ENCODE measurements at places on chromosomes 6 and 20.
A peak's percentile ranks its signal among the peaks of the same experiment; 100 is the strongest.

DNA sequence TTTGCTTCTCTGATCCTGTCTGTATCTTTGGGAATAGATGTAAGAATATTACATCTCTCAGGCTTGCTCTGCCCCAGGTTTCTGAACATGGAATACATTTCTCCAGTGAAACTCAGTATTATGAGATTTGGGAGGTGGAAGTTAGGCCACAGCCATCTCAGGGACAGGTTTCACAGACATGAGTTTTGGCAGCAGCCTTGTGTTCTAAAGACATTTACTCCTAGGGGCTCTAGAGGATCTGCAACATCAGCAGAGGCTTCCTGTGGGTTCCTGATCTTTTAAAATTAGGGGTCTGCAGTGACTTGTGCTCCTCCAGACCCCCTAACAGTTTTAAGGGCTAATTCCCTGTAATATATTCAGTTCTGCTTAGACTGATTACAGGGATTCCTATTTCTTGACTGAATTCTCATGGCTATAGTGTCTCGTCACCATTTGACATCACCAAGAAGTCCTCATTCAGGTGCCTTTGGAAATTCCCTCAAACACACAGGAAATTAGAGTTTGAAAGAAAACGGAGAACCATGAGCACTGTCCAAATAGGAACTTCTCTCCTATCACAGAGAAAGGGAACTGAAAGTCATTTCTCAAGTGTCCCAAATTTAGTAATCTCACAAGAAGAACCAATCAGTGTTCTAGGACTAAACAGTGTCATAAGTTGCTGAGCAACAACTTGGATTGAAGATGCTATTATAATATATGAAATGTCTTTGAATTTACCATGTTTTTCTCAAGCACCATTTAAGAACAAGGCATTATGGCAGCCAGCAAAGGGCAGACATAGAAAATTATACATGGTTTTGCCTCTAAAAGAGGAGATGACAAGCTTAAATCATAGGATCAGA lies 2.5 kb upstream of the HLA-DRA start:
- DNase-seq: peak; percentile 17

GRCh38 chr20:11682285-11682684 lies 235.4 kb upstream of the BTBD3 start:
- no peak for DNase-seq

- DNase-seq: no peak
Observed at GRCh38 chr20:14757728-14758127, 420.3 kb upstream of the FLRT3 start.

- DNase-seq: no peak
Observed at GRCh38 chr6:33211666-33212422, 3.5 kb downstream of the RING1 start.

DNA sequence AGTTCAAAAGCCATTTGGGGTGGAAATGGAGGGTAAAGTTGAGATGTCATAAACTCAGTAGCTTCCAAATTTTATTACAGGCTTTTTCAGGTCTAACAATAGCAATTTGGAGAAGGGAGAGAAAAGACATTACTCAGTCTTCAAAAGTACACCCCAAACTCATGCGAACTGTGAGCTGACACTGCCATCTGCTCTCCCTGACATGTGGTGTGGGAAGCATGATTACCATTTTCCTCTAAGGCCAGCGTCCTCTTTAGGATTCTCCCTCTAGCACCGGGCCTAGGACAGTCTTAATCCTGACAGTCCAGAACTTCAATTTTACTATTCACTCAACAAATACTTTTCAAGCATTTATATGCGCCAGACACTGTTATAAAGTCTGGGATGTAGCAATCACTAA lies 536.0 kb upstream of the JARID2 start:
- peak; percentile 60 for DNase-seq

DNA sequence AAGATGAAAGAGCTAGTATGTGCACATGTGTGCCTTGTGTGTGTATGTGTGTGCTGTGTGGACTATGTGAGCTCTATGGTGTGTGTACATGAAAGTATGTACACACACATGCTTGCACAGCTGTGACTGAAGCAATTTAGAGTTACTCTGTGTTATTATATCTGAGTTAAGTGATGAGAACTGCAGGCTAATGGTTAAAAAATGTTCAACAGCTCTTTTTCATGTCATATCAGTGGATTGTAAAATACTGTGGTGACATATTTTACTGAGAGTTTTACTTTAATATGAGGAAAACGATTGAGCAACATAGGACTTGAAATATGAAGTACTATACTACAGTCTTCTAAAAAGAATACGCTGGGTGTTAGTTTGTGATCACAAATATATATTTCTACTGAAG lies 195.7 kb upstream of the KCNK16 start:
- DNase-seq: no peak

DNA sequence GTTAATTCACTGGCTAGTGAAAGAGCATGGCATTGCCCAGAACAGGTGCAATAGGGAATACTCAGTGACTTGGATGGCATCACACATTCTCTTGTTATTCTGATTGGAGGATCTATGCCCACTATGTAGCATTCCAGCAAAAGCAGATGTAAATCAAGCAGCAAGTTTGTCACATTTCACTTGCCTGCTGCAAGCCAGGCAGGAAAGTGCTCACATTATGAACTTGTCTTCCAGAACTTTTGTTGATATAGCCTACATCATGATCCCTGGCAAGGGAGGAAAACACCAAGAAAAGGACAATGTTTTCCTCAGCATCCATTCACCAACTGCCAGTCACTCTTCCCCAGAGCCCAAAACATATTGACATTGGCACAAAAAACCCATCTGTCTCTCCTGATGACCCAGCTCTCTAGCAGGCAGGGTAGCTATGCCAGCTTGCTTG lies 77.8 kb downstream of the ARHGAP18 start:
- DNase-seq: no peak

DNA sequence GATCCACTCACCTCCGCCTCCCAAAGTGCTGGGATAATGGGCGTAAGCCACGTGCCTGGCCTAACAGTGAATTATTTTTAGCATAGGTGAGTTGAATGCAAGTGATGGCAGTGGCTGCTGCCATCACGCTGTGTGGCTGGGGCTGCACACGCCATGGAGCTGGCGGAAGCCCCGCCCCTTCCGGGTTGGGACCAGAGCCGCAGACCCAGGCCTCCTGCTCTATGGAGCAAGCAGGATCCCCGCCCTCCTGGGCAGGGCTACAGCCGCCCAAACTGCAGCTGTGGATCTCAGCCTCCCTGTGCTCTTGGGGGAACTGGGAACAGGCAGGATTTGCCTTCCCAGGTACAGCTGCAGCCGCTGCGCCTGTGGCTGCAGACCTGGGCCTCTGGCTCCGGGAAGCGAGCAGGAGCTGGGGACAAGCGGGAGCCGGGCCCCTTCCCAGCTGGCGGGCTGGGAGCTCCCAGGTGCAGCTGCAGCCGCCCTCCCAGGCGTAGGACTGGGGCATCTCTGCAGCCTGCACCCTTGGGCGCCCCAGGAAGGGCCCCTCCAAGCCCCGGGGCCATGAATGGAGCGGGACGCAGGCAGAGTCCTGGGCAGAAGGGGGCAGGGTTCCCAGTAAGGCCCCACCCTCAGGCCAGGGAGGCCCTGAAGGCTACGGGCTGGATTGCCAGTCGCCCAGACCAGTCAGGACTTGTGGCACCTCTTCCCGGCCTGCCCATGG lies 30.9 kb upstream of the SLA2 start:
- DNase-seq: no peak

DNA sequence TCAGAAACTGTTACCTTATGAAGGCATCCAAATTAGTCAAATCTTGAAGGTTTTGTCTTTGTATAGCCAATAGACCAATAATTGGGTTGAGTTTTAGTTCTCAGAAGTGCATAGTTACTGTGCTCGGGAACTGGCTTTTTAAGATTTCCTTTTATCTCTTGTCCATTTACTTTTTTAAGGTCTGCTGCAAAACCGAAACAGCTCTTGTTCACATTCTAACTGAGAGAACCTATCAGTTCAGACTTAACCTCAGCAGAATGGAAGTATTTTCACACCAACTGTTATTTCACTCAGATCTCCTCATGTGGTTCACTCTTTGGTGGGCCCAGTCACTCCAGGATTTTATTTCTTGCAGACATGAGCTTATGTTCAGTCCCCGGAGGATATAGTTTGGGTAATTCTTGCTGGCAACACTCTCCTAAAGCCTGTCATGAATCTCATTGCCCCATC lies 55.5 kb downstream of the TPBG start:
- DNase-seq: peak; percentile 9

GRCh38 chr6:119717942-119718341 lies 368.4 kb upstream of the MAN1A1 start:
- no peak for DNase-seq

GRCh38 chr6:154448448-154449096 lies 61.9 kb downstream of the CNKSR3 start:
- DNase-seq: peak; percentile 55

DNA sequence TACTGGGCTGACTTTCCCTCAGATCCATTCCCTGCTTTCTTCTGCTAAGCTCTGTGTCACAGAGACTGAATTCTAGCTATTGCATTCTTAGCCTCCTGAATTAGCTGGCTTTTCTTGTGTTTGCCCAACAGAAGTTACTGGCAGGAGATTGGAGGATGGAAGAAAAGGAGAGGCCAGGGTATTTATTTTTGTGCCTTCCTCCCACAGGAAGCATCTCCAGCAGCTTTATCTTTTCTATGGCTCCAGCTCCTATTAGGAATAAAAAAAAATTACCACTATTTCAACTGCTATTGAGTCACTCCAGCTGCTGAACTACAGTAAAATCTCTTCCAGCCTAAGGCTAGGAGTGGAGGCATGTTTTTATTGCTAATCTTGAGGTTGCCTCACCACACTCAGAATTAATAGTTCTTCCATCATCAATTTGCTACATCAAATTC lies 492.4 kb downstream of the RFPL4B start:
- peak; percentile 72 for DNase-seq

DNA sequence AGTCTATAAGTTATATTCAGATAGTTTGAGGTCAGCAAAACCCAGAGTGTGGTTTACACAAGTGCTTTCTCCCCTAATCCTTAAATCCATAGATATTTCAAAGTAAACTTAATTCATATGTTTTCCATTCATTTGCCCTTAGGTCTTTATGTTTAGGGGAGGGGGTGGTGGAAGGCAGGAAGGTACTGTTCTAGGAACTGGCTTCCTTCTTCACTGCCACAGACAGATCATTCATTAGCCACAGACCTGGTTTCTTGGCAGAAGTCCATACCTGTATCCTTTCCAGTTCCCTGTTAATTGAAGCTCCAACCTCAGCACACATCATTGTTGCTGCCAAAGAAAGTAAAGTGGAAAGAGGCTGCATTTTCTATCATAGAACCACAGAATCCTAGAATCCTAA lies 123.0 kb downstream of the AIG1 start:
- no peak for DNase-seq

- peak; percentile 79 for DNase-seq
Observed at GRCh38 chr20:51563486-51564332, 21.2 kb upstream of the NFATC2 start.

- DNase-seq: no peak
Observed at GRCh38 chr20:5044075-5044620, 42.8 kb upstream of the SLC23A2 start.

- no peak for DNase-seq
Observed at GRCh38 chr6:64737418-64737817, 969.6 kb downstream of the EYS start.

DNA sequence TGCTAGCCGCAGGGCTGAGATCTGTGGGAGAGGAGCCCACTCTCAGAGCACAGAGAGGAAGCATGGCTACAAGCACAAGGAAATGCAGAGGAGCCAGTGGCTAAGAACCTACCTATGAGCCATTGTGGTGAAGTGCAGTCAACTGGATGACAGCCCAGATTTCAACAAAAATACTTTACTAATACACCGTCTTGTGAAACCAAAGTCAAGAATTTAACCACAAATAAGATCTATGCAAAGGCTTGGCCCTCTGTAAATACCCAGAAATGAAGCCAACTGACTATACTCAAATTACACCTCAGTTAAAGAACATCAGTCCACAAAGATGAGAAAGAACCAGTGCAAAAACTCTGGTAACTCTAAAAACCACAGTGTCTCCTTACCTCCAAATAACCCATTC lies 40.1 kb upstream of the PTCHD4 start:
- peak; percentile 93 for DNase-seq

DNA sequence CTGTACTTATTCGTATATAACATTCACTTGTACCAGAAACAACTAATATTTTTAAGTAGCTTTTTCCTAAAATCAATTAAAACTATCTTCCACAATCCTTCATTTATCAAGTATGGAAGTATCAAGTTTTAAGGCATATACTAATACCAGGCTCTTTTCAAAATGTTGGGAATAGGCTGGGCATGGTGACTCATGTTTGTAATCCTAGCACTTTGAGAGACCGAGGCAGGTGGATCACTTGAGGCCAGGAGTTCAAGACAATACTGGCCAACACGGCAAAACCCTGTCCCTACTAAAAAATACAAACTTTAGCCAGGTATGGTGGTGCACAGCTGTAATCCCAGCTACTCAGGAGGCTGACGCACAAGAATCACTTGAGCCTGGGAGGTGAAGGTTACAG lies 25.7 kb upstream of the PLN start:
- DNase-seq: peak; percentile 52

- DNase-seq: peak; percentile 84
Observed at GRCh38 chr6:43774776-43775534, 4.9 kb downstream of the VEGFA start.

DNA sequence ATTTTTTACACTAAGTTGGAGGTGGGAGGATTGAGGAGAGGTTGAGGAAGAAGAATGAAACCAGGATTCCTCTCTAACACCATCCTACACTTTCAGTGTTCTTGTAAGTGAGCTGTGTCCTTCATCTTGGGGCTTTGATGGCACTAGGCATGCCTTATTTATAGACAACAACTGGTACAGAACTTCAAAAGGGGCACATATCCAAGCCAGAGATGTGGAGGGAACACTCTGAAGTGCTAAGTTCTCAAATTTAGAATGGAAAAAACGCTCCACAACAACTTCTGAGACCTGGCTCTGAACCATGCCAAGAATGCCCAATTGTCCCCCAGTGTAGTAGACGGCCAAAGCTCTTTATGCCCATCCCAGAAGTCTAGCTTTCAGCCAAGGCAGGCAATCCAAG lies 16.2 kb upstream of the PKHD1 start:
- no peak for DNase-seq

- no peak for DNase-seq
Observed at GRCh38 chr6:35248300-35248699, 11.2 kb upstream of the ZNF76 start.

GRCh38 chr6:117138920-117139319 lies 126.4 kb upstream of the VGLL2 start:
- peak; percentile 22 for DNase-seq

DNA sequence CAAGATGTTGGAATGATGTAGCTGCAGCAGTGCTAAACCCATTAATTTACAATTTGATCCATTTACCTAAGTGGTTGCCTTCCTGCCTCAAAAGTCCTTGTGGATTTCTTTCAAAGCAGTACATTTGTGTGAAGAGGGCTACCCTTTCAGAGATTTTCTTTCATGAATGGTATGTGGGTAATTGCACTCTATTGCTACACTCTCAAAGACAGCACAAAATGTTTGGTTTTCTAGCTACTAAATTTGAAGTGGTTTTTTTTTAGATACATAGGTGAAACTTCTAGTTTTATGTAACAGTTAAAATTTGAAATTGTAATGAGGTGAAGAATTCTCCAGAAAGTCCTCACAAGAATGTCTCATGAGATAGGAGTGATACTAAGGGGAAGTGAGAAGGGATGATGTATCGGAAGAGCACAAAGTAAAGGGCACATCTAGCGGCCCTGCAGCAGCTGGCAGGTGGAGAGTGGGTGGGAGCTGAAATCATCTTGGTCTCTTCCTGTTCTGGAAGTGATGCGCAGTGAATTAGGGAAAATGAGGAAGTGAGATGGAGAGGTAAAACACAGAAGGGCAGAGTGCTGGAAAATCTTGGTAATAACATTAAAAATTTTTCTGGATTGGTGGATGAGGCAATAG lies 236.8 kb upstream of the MAN1A1 start:
- DNase-seq: no peak
